ENCODE measurements at places on chromosomes 6 and 20.

DNA sequence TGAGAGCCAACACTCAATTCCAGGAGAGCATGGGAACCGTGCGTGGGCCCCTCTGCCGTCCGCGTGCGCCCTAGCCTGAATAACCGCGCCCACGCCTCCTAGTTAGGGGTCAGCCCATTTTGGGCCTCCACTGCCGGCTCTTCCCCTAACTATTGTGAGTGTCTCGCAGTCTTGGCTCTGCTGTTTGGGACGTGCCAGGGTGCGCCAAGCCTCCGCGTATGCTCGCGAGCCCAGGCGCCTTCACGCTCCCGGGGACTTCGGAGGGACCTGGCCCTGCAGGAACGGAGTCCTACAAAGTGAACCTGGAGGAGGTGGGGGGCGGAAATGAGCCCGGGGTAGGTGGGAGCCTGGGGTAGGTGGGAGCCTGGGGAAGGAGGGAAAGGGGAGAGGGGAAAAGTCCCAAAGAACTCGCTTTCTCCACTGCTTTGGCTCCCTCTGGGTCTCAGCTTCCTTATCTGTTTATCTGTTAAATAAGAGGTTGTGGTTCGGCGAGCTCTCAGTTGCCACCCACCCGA is 873 bp upstream of the GCM2 start:
- DNase-seq: no peak

GRCh38 chr6:62035952-62036351 is 250.1 kb downstream of the KHDRBS2 start:
- no peak for DNase-seq

- no peak for DNase-seq
Measured at GRCh38 chr6:157216570-157216969, 106.7 kb downstream of the TMEM242 start.

- no peak for DNase-seq
Measured at GRCh38 chr6:53326372-53327016, 22.3 kb downstream of the ELOVL5 start.

- DNase-seq: no peak
Measured at GRCh38 chr20:59786801-59787537, 146.5 kb downstream of the SYCP2 start.

DNA sequence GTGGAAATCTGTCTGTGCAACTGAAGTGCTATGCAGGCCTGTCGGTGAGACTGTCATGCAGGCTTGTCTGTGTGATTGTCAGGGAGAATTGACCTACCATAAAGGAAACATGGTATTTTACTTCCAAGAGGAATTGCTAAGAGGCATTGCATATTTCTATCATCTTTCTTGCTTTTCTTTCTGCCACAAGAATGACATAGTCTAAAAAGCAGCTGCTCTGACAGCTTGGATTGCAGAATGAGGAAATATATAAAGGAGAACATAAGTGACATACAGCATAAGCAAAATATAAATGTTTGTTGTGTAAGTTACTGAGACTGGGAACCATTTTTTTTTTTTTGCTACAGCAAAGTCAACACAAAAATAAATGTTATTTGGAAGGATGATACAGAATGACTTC is 105.1 kb downstream of the MANEA start:
- DNase-seq: no peak

- no peak for DNase-seq
Measured at GRCh38 chr6:130600880-130601341, 226.3 kb upstream of the SMLR1 start.

DNA sequence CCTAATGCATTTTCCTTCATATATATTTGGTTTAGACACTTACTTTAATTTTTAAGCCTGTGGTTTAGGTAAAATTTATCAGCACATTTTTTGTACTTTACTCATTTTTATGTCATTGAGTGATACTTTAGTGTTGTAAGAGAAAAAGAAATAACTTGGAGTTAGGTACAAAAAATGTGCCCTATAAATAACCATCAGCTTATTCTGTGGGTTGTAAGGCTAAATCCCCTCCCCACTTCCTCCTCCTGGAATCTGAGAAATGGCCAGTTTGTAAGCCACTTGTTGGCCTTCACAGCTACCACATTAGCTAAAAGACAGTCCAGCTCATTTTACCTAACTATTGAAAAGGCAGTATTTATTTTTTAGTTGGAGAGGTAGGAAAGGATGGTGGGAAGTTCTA is 576.3 kb downstream of the PKHD1 start:
- no peak for DNase-seq

GRCh38 chr20:31984981-31985471 is 17.1 kb downstream of the XKR7 start:
- DNase-seq: no peak

- DNase-seq: no peak
Measured at GRCh38 chr20:44742304-44743079, 3.2 kb upstream of the KCNK15 start.

DNA sequence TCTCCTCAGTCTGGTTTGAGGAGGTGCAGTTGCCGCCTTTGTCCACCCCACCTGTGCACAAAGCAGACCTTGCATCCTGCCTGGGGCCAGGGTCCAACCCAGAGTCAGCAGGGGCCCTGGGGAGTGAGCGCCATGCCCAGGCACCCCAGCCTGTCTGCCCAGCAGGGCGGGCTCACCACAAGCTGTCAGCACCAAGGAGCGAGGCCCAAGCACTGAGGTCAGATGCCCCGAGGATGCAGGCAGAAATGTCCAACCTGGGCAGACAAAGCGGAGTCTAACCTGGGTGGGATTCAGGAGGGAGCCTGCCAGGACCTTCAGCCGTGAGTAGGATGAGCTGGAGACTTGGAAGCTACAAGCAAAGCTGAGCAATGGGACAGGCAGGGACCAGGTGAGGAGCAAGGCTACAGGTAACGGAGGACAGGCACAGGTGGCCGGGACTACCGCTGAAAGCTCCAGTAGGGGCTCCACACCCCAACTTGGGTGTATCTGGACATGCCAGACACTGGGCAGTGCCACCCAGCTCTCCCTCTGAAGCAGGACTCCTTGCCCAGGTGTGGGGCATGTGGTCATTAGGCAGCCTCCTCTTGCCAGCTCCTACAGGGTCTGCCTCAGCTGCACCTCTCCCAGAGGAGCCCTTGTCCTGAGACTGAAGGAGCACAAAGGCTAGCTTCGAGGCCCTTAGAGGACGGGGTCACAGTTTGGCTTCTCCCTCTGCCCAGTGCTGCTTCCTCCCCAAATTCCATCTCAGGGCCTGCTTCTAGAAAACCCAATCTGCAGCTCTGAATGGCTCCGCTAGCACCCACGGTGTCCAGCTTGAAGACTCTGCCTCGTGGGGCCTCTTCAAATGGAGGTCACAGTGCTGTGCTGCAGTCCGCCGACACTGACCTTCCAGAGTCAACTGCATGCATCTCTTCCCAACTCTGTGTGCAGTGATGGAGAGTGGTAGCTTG is 210.6 kb upstream of the CDYL start:
- no peak for DNase-seq

DNA sequence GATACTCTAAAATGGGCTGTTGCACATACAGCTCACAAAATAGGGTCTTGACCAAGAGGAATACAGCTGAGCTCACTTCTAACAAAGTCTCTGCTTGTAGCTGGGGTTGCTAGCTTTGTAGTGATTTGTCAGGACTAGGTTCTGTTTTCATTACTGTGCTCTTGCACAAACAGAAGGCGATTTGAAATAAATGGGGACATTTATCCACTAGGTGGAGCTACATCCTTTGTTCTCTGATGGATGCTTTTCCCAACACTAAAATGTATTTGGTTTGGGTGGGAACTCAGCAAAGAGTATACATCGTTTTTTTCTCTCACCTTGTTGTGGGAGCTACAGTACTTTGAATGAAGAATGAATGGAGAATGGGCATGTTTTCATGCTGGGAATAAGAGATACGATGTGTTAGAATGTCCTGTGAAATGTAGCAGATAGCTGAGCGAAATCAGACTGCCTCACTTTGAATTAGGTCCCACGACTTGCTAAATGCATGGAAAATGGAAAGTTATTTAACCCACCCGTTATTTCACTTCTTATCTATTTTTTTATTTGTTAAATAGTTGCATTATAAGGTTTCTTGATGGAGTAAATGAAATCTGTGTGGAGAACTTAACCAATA is 494.7 kb upstream of the MAP3K7 start:
- DNase-seq: no peak

- DNase-seq: no peak
Measured at GRCh38 chr6:11436508-11437096, 100.9 kb upstream of the TMEM170B start.

DNA sequence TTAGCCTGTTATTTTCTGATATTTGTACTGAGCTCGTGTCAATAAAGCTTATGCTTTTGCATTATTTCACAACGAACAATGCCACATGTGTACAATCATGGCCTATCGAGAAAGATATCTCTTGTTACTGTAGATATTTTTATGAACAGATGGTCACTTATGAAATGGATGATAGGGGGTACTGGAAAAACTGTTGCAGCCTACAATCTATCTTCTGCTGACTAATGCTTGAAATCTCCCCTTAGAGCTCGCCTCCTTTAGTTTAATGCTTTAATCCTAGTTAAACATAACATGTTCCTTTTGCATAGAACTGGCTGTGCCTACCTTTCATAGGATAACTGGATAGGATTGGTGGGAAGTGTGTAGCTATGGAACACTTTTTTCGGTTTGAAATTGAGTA is 296.2 kb downstream of the FARS2 start:
- no peak for DNase-seq

DNA sequence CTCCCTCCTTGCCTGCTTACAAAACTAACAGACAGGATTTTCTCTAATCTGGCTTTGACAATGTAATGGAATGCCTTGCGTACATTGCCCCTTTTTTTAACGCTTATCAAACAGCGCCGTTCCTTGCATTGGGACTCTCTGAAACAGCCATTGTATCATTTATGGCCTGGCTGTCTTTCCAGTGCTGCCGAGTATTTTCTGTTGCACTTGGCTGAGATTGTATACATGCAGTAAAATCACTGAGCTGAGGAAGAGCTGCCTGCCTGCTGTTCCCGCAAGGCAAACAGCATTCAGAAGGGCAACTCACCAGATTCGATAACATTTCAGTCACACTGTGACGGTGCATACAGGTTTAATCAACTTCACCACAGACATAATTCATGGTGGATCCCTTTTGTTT is 106.0 kb downstream of the SH3BGRL2 start:
- DNase-seq: no peak

DNA sequence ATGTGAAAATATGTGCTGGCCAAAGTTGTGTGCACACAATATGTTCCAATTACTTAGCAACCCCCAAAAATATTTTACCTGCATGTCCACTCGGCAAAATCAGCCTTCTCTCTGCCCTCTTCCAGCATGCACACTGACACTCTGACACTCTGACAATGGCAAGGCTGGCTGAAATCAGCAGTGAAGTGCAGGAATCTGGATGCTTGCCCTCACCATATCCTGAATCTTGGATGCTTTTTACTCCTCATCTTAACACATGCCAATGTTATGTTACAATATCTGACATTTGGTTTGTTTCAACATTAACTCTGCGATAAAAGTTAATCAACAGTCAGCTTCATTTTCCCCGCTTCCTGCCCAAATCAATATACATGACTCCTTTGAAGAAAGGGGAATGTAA is 203.2 kb downstream of the COL9A1 start:
- DNase-seq: no peak

DNA sequence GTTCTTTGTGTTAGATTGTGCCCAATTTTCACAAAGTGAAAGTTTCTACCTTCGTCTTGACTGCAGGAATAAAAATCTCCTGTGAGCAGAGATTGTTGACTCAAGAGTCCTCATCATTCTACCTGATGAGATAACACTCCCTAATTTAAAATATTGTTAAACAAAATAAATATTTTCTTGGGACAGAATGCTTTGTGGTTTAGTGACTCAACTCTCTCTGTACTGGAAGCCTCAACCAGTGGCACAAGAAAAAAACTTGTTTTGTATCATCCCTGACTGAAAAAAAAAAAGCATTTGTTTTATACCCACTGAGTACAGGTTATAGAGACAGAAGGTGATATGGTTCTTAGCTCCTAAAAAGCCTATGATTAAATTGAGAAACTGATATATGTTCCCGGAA is 78.9 kb downstream of the CRYBG1 start:
- DNase-seq: no peak

DNA sequence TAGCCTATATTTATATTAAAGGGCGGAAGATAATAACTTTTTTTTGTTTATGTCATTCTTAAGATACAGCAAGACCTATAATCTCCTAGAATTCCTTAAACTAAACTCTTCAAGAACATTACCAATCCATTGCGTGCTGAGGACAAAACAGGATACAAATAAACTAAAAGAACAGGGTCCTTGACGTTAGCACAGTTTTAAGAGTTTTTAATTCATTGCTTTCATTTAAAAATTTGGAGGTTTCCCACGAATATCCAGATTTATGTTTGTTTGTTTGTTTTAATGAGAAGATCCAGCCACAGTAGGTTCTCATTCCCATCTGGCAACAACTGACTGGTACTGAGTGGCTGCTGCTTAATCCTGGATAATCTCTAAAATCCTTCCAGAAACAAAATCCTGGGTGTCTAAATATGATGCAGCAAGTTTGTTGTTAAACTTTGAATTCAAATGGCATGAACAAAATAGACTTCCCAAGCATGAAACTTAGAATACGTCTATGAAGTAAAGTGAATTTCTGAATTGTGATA is 153.7 kb downstream of the HACE1 start:
- DNase-seq: no peak

DNA sequence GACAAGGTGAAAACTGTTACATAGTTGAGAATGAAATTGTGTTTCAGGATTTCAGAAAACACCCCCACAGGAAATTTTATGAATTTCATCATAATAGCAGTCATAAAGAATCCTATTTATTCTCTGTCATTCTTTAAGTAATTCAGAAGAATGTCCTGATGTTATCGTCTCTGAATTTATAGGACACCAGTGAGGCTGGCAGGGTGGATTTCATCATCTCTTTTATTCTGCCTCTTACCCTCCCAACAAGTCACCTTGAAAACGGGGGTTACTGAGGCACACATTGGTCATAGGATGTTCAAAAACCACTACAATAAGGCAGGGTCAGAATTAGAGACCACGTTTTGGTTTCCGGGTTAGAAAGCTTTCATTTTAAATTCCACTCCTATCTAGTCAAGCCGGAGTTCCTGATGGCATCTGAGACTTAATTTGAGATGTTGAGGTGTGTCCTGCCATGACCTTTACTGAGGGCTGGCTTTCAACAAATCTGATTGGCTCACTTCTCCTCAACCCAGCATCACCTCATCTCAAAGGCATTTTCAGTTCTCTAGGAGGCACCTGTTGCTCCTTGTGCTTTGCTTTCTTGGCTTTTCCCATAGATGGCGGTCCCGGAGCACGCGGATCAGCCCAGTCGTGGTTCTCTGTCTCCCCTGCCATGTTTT is 230.6 kb upstream of the SUPT3H start:
- no peak for DNase-seq

- DNase-seq: no peak
Measured at GRCh38 chr6:116018976-116019375, 41.7 kb downstream of the FRK start.

DNA sequence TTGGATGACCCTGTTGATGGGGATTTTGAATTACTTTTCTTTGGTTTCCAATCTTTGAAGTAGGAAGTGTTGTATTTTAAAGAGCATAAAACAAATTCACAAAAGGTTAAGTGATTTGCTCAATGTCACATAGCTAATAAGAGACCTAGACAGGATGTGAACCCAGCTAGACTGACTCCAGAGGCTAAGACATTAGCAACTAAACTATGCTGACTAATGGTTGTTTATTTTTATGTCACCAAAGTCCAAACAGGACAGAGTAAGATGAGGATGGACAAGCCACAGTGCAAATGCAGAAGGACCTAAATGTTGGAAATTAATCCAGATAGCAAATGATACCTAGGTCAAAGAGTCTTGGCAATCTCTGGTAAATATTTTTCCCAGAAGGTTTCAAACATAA is 38.0 kb downstream of the OGFRL1 start:
- no peak for DNase-seq
